Non-pigmented ciliary epithelial cell (primary cell): ENCODE measurements at places on chromosomes 13 and 19.

DNA sequence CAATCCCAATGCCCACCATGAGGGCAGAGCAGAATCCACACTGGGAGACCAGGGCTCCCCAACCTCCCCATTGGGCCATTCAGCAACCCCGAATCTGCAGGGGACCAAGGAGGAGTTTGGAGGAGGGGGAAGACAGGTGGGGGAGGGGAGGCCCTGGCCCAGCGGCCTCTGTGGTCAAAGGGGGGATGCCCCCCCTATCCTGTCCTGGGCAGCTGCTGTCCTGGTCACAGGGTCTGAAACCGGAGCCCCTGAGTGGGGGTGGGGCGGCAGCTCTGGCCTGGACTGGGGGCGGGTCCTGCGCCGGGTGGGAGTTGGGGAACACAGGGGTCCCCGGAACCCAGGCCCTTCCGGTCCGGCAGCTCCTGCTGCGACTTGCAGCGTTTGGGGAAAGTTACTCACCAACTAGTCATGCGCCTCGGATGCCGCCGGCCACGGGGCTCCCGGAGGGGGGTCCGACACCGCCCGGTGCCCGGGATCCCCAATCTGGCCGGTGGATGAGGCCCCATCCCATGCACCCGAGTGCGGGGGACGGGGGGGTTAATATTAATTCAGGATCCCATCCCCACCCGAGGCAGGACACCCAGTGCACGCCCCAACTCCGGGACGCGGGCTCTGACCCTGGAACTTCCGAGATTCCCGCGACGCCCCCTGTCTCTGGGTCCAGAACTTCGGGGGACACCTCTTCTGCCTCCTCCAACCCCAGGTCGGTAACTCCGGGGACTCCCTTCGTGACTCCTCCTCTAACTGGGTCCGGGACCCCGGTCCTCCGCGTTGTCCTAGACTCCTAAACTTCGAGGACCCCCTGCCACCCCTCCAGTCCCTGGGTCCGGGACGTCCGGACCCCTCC lies 872 bp downstream of the HOMER3 start:
- no peak for DNase-seq

DNA sequence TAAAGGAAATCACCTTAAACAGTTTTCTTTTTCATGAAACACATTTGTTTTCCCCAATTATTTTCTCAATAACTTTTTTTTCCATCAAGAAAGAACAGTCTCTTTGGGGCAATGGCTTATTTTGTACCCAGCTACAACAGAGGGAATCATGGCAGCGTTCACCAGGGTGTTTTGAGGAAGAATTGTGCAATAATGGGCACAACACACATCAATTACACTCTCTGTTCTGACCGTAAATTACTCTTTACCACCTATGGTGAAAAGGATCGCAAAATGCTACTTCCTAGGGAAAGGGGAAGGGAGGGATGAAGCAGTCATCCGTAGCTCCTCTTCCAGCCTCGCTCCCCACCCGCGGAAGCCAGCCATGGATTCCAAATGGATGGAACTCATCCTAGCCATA lies 38.6 kb downstream of the TMTC4 start:
- no peak for DNase-seq

DNA sequence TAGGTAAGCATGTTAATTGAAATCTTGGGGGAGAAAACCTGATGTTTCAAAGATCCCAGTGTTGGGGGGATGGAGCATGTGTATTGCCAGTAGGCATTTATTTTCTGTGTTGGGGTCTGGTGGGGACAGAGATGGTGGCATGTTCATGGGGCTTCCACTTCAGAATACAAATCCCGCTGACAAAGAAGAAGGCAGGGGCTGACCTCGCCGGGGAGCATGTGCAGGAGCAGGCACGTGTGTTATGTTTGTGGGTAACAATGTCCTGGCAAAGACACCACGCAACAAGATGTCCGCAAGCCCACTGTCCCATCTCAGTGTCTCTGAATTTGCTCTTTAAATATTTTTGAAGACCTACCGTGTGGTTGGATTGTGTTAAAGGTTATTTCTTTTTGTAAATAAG lies 164.5 kb downstream of the TEX29 start:
- DNase-seq = no peak

DNA sequence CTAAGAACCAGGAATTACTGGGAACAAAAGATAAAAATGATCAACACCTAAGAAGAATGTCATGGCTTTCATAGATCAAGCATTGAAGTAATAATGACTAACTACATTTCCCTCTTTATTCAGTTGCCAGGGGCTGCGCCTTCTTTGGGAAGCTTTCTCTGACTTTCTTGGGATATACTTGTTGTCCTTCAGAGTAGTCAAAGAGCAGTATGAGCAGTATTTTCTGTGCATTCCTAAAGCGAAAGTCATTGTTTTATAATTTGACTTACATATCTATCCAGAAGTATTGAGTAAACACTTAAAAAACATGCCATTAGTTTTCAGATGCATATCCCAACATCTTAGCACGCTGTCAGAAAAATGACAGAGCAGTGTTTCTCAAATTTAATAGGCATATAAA lies 2412.4 kb downstream of the PCDH9 start:
- peak; percentile 5 for DNase-seq

GRCh38 chr13:58953638-58954037 lies 1210.1 kb downstream of the DIAPH3 start:
- no peak for DNase-seq

DNA sequence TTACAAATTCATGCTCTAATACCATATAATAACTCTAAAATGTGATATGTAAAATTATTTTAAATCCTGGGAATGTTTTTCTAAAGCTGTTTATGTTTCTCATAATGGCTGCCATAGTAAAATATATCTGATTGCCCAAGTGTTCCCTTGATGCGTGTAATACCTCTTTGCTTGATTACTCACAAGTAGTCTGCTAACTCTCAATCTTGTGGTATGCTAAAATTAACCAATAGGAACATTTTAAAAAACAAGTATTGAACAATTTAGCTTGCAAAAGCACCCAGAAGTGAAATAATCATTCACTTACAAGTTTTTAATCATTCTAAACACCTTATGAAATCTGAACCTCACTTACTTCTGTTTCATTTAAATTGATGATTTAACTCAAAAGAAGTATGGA lies 386.0 kb upstream of the ATXN8OS start:
- no peak for DNase-seq

DNA sequence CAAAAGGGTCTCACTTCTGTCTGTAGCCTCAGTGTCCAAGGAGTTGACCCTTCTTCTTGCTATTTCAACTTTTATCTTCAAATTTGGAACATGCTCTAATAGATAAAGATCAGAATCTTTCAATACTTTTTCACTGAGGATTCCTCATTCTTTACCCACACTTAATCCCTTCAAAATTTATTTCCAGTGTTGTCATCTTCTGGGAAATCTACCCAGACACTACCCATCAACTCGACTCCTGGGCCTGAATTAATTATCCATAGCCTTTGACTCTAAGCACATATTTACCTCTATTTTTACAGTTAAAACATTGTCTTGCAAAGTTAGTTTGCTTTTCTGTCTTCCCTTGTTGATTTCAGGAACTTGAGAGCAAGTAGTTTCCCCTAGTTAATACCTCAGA lies 1022.5 kb downstream of the PCDH9 start:
- DNase-seq = no peak

DNA sequence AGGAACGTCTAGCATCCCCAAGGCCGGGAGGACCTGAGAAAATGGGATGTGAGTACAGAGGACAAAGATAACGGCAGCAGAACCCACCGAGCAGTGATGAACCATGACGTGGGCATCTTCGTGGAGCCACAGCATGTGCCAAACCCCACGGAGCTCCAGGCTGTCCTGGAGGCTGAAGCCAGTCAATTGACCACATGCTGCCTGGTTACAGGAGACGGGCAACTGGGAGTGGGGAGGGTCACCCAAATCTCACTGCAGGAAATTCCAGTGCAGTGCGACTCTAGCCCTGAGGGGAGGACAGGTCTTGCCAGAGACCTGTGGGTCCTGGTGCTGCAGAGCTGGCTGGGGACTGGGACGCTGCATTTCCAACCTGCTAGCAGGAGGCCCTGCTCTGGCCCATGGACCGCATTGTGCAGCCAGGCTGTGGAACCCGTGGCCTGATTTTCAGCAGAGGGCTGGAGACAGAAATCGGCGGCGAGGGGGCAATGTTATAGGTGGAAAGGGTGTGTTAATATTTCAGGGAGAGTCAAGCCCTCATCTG lies 3.2 kb upstream of the GRTP1 start:
- no peak for DNase-seq

- peak; percentile 51 for DNase-seq
Observed at GRCh38 chr13:93775507-93776108, 549.0 kb downstream of the GPC6 start.
